ENCODE measurements at places on chromosomes 6 and 20. TPM values are rescaled to one million over a fixed set of nuclear protein-coding genes. Genes with fewer than 3 reads are reported as not detected.

OGFRL1 gene
- total RNA-seq = 13.1 TPM

DNA sequence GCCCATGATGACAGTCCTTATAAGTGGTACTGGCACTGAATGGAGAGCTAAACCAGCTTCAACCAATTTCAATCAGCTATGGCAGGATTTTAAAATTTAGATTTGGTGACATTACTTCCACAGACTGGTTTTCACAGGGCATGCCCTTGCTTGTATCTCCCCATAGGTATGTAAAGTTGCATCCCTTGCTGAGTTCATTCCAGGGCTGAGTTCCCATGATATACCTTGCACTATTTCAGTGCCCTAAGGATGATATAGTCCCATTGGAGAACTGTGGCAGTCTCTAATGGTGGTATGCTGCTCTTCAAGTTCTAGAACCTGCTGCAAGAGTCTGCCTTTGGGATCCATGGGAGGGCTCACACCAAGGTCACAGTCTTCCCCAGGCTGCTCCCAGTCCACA, 232.7 kb upstream of the MOCS1 start:
- no peak for DNase-seq

DNA sequence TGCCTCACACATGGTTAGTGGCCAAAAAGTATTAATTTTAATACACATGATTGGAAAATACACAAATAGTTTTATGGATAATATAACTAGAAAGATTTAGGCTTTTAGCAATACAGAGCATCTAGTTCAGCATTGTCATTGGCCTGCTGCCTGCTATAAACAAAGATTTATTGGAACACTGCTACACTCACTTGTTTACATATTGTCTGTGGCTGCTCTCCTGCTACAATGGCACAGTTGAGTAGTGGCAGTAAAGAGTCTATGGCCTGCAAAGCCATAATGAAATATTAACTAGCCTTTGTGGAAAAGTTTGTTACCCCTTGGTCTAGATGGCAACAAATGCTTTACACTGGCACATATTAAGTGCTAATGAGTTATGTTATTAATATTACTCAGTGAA, 37.8 kb downstream of the ZNF451 start:
- no peak for DNase-seq

DNA sequence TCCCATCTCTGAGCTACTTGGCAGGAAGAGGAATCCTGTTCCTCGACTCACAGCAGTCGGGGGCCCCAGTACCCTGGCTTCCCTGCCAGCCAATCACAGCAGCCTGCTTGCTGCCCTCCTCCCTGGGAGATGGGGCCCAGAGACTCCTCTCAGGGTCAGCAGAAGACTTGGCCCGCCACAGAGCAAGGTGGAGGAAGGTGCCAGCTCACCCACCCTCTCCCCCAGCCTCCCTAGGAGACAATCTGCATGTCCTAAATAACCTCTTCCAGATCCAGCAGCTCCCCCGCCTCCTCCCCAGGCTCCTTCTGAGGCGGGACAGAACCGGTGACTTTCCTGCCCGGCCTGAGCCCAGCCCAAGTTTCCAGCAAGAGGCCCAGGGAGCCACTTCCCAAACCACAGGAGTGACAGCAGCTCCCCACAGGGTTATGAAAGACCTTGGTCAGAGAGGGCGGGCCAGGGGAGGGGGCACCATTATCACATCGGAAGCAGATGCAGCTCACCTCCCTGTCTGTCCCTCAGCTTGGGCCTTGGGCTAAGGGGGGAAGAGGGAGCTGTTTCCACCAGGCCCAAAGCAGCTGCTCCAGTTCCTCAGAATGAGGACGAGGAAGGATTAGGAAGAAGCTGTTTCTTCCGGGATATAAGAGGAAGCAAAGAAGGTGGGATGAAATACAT, 2.3 kb downstream of the CCND3 start:
- peak; percentile 68 for DNase-seq
